ENCODE measurements at places on chromosomes 12 and 14.
A peak's percentile ranks its signal among the peaks of the same experiment; 100 is the strongest.

- no peak for DNase-seq
These were observed 161.8 kb downstream of the EFCAB11 start for GRCh38 chr14:89792489-89793366.

DNA sequence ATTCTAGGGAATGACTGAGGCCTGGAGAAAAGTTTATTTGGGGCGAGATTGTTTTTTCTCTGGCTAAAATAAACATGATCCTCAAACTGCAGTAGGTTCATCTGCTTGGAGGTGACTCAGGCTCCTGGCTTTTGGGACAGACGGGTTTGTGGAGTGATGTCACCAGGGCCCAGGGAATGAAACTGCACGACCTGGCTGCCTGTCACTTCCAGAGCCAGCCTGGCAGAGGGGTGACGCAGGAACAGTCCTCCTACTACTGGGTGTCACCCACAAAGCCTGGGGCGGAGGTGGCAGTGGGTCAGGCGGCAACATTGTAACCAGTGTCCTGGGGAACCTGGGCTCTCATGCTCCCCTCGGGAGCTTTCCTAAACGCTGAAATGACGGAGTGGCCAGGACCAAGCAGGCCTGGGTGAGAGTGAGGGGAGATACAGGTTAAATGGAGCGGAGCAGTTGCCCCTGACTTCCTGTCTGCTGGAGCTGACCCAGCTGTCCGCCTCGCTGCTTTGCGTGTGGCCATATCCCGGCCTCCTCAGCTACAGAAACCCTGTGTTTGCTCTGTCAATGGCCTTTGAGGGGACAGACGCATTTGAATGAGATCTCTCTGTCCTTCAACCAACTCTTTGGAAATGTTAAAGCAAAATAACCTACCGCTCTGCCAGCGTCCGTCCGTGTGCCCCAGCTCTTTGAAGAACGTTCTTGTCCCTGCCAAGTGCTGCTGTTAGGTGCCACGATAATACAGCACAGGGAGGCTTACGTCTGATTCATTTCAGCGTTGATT, 6.5 kb downstream of the HIP1R start:
- no peak for DNase-seq

- no peak for DNase-seq
These were observed 9.8 kb downstream of the BEGAIN start for GRCh38 chr14:100577321-100577985.

DNA sequence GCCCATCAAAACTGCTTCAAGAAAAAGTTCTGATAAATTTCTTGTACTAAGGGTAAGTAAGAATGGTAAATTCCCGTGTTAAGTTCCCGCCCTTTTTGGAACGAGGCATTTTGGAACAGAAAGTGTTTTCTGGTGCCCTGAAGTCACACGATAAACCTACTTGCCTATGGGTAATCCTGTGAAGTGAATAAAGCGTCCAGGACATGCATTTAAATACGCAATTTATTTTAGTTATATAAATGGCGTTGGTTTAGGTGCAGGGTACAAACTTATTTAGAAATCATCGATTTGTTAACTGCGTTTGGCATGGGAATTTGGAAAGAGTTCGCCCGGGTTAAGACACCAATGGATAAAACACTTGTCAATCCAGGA, 715 bp upstream of the RAP1B start:
- DNase-seq = peak; percentile 54

DNA sequence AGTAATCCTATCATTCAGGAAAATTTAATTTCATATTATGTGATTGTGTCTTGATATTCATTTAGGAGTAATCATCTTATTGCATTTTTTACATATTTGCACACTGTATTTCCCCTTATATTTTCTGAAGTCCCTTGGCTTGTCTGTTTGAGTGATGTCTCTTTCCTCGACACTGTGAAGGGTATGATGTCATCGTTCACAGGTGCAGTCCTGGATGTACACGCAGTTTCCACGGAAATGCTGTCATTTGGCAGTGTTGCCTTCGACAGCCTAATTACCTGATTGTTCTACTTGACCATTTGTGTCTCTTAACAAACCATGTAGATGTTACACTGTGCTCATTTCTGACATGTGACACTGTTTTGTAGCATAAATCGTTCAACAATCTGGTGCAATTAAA, 1277.0 kb downstream of the TMEM121 start:
- DNase-seq = no peak

GRCh38 chr12:108349278-108349688, 10.2 kb upstream of the CMKLR1 start:
- DNase-seq = no peak

Measured in SW 1271 (cell line).